ENCODE measurements at places on chromosomes 2 and 18. TPM values are rescaled to one million over a fixed set of nuclear protein-coding genes. Genes with fewer than 3 reads are reported as not detected.

GRCh38 chr18:57624988-57625387 is 3.4 kb upstream of the NARS1 start:
- DNase-seq, result peak; percentile 66

DNA sequence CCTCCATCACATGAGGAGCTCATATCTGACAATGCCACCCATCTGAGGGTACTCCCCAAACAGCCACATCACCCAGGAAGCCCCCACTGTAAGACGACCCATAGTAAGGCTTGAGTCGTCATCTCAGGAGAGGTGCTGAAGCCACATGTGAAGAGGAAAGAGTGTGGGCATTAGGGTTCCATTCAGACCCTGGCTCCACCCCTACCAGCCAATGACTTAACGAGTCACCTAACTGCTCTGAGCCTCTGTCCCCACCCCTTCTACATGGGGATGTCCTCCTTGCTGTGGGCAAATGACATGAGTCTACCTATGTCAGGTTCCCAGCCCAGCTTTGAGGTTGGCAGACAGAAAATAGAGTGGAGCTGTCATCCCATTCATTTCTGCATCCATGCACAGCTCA is 46.3 kb downstream of the C1QL2 start:
- DNase-seq, result no peak

DNA sequence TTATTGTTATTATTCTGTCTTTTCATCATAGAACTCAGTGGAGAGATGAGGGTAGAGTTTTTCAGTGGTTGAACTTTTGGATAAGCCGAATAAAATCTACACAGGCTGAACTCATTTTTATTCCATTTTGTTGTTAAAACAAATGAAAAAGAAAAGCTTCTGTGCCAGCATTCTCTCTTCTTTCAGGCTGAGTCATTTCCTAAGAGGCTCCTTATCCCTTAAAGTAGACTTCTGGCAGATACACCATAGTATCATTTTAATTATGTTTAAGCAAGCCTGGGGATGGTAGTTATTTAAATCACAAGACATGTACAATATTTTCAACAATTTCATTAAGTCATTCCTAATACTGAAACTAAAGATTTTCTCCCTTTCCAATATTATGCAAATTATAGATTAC is 1364.0 kb upstream of the NRXN1 start:
- peak; percentile 0 for DNase-seq

DNA sequence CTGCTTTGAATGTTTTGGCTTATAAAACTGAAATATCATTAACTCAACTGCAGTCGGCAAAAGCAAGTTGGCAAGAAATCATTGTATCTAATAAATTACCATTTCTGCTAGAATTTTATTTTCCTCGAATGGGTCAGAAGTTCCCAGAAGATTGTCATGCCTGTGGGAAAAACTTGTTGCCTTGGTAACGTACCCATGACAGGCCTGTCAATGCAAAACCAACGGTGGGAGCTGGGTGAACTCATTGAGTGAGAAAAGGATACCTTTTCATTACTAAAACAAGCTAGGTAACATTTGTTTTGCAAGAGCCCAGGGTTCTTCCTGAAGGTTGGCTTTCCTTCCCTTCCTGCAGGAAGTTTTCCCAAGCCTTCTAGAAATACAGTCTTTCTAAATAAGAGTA is 9.5 kb downstream of the PLB1 start:
- no peak for DNase-seq

GRCh38 chr2:1636791-1637415 is 107.4 kb downstream of the PXDN start:
- no peak for DNase-seq

GRCh38 chr2:172288603-172289002 is 138.8 kb upstream of the ITGA6 start:
- DNase-seq, result peak; percentile 34

GRCh38 chr2:85303780-85304531 is 23.8 kb downstream of the TGOLN2 start:
- DNase-seq, result no peak

- DNase-seq, result peak; percentile 83
These were observed 30.2 kb upstream of the RIOK3 start for GRCh38 chr18:23422751-23423418.

- DNase-seq, result no peak
These were observed 172.0 kb downstream of the SRBD1 start for GRCh38 chr2:45438872-45439665.

GRCh38 chr18:13611601-13612195 is 114.7 kb downstream of the FAM210A start:
- peak; percentile 61 for DNase-seq

DNA sequence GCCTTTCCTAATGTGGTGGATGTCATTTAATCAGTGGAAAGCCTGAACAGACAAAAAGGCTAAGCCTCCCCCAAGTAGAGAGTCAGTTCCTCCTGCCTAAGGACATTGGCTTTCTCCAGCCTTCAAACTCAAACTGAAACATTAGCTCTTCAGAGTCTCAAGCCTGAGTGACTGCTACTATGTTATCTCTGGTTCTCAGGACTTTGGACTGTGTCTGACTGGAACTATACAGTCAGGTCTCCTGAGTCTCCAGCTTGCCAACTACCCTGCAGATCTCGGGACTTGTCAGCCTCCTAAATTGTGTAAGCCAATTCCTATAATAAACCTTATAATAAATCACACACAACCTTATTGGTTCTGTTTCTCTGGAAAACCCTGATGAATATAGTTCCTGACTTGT is 12.6 kb downstream of the HYCC2 start:
- DNase-seq, result no peak

The KDM3A gene
- total RNA-seq, result 23.6 TPM

The PRKAG3 gene
- not detected for total RNA-seq

The CCDC141 gene
- not detected for total RNA-seq

The AGXT gene
- not detected for total RNA-seq

The ADAM23 gene
- 3.5 TPM for total RNA-seq

The COL6A3 gene
- total RNA-seq, result 1,362 TPM

The CFAP221 gene
- not detected for total RNA-seq

Data from GM23248 (cell line).